ENCODE measurements at places on chromosomes 12 and 14.
A peak's percentile ranks its signal among the peaks of the same experiment; 100 is the strongest.

- no peak for DNase-seq
Observed at GRCh38 chr12:32431025-32431424, 31.7 kb downstream of the FGD4 start.

GRCh38 chr14:24888532-24888931, 161.4 kb downstream of the STXBP6 start:
- DNase-seq: peak; percentile 4

GRCh38 chr12:90515199-90516175, 439.5 kb downstream of the CCER1 start:
- peak; percentile 58 for DNase-seq

DNA sequence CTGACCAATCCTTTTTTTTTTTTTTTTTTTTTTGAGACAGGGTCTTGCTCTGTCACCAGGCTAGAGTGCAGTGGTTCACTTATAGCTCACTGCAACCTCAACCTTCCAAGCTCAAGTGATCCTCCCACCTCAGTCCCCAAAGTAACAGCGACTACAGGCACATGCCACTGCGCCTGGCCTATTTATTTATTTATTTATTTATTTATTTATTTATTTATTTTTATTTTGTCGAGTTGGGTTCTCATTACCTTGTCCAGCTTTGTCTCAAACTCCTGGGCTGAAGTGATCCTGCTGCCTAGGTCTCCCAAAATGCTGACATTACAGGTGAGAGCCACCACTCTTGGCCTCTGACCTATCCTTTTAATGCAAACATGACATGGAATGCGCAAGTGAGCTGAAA, 124.4 kb downstream of the GXYLT1 start:
- DNase-seq: no peak

DNA sequence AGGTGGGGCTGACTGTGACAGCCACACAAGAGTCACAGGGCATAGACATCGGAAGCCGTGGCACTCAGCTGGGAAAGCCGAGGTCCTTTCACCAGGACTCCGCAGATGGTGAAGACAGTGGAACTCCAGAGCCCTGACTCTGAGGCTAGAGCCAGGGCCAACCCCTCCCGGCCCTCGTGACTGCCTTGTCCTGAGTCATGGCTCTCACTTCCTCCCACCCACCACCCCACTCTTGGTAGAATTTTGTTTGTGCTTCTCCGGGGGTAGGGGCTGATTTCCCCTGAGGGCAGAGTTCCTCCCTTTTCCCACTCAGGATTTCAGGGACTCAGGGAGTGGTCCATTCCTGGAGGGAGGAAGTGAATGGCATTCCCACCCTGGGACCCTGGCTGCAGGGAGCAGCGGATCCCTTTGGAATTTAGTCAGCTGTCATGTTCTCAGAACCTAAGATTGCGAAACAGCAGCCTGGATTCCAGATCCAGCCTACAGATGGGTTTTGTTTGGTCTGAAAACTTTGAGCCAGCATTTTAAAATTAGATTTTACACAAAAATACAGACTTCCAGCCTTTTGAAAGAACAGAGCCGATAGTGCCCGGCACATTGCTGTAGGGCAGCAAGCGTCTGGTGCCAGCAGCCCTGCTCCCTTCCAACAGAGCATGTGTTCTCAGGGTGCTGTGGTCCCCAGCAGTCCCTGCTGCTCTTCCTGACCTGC, 50.7 kb downstream of the TPCN1 start:
- peak; percentile 80 for DNase-seq

DNA sequence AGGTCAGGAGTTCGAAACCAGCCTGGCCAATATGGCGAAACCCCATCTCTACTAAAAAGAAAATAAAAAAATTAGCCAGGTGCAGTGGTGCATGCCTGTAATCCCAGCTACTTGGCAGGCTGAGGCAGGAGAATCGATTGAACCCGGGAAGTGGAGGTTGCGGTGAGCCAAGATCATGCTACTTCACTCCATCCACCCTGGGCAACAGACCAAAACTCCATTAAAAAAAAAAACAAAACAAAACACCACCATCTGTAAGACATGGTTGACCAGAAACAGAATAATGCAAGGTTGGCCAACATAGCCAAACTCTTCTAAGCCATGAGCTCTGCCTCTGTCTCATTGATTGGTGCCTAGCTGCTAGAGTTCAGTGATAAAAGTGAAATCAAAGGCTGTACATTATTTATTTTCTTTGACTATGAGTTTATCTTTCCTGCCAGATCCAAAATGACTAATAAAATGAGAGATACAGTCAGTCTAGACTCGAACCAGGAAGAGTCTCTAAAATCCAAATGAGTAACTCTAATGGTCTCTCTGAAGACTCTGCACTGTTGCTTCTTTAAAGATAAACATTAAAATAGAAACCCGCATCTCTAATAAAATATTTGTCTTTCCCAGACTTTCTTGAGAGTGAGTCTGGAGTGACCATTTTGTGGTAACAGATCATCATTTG, 404.7 kb downstream of the DAD1 start:
- DNase-seq: no peak

GRCh38 chr12:51908876-51909592, 1.7 kb downstream of the ACVRL1 start:
- DNase-seq: no peak

DNA sequence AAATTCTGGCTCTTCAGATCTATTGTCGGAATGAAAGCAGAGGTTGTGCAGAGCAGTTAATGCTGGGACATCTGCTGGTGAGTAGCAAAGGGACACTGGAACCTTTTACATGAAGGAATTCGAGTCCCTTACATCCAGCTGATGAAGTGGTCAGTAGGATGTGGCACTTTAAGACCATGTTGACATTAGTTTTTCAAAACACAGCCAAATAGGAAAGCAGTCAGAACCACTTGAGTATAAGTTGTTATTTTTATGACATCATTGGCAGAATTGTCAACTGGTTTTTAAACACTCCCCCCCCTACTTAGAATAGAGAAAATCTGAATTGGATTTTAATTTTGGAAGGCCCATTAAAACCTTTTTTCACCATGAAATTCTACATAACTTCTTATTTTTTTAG, 46.8 kb upstream of the AMN start:
- DNase-seq: no peak

GRCh38 chr12:113135178-113136127, at the start of gene RASAL1:
RASAL1 (minus strand) TSS chr12:113135761; CDS start chr12:113135462, 299 bp downstream.
- no peak for DNase-seq

DNA sequence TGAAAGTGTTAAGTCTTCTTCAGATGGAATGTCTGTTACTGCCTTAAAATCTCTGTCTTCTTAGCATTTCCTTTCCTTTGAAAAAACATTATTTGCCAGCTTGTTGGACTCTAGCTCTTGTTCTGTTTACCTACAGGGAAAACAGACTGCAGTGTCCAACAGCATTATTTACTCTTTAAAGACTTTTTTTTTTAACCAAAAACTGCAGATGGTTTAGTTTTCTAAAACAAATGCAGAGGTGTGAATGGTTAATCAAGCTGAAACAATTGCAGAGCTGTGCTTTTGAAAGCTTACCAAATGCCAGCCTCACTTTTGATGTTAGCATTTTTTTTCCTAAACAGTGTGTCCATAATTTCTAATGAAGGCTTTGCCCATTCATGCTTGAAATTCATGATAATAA, 323.3 kb downstream of the TMEM117 start:
- no peak for DNase-seq

DNA sequence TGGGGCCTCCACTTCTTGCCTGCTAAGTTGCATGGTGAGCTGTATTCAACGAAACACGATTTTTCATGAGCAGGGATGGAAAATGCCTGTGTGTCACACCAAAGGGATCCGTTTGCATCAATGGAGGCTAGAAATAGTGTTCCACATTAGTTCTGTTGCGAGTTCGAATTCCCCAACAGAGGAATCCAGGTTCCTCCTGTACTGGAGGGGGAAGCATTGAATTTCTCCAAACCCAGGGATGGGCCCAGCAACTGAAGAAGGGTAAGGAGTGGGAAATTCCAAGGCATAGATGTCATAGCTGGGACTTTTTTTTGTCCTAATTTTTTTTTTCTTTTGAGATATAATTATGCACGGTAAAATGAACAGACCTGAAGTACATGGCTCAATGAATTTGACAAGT, 336.2 kb downstream of the DPF3 start:
- DNase-seq: no peak

DNA sequence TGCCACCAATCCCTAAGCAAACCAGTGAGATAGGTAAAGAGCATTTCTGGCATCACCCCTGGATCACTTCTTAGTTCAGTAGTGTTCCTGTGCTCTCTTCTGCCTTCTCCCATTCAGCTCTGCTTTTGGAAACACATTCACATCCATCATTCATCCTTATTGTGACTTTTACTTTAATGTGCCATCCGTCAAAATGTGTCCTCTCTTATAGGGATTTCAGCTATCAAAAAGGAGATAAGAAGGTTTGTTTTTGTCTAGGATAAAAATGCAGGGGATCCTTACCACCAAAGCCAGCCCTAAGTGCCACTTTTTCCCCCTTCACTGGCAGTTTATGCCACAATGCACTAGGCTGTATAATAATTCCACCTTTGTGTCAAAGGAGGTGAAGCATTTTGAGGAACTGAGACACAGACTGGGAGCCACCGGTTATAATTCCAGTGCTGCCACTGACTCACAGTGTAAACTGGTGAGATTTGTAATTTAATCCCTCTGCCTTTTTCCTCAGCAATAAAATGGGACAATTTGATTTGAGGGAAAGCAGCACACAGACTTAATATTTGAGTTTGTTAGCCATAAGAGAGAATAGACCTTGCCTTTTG, 158.6 kb downstream of the PAX9 start:
- DNase-seq: no peak

DNA sequence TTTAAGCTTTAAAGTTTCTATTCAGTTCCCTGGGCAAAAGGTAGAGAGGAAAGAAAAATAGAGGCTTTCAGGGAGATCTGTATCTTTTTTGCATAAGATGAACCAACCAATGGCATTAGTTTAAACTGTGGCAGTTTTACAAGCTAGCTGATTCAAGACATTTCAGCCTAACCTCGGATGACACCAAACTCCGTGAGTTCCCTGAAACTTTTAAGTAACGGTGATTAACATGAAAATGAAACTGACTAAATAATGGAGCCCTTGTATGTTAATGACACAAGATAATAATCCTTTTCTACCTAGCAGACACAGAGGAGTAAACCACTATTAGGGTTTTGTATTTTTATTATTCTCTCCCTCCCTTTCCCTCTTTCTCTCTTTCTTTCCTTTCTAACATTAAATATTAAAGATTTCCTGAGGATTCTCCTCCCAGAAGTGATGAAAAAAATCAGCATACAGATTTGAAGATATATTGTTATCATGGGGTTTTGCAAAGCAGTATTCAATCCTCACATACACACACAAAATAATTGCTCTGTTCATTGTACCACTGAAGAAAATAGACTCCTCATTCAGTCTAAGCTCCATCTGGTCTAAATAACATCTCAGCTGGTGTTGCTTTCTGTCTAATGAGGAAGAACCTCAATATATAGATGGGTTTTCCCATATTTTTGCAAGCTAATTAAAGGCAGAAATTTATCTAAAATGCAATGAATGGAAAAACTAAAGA, 483.8 kb downstream of the NOVA1 start:
- no peak for DNase-seq

DNA sequence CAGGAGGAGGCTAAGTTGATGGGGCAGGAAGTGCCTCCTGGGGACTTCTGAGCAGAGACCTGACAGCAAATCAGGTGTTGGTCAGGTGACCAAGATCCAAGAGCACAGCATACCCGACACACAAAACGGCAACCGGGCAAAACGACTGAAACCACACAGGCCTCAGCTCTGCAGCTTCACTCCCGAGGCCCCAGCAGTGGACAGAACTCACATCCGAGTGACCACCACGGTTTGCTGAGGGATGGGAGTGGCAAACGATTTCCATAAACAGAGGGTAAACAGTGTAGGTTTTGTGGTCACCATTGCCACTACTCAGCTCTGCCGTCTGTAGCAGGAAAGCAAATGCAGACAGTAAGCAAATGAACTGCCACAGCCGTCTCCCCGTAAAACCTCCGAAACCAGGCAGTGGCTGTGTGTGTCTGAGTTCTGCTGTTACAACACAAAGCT, 14.4 kb downstream of the CHFR start:
- no peak for DNase-seq

GRCh38 chr14:77663293-77663692, 44.5 kb downstream of the ALKBH1 start:
- peak; percentile 14 for DNase-seq

DNA sequence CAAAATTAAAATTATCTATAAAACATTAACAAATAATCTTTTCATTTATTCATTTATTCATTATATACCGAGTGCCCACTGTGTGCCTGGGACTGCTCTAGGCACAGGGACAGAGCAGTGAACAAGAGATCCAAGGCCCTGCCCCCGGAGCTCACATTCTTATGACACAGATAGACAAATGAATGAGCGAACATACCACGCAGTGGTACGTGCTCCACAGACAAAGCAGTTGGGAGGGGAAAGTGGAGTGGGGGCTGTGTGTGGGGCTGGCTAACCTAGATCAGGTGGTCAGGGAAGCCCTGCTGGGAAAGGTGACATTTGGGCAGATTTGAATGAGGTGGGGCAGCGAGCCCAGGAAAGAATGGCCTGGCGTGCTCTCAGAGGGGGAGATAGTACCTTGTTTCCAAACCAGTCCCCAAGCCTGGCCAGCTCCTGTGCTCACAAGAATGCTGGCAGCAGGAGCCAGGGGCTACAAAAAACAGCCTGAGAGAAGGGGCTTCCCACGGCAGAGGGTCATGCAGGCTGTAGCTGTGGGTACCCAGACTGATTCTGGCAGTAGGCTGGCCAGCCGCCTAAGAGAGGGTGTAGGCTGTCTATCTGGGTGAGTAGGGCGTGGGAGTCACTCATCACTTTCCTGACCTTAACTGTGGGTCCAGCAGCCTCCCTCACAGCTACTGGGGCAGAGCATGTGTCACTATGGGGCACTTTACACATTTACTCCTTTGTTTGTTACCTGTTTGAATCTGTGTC, 57.8 kb upstream of the ACTN1 start:
- no peak for DNase-seq

DNA sequence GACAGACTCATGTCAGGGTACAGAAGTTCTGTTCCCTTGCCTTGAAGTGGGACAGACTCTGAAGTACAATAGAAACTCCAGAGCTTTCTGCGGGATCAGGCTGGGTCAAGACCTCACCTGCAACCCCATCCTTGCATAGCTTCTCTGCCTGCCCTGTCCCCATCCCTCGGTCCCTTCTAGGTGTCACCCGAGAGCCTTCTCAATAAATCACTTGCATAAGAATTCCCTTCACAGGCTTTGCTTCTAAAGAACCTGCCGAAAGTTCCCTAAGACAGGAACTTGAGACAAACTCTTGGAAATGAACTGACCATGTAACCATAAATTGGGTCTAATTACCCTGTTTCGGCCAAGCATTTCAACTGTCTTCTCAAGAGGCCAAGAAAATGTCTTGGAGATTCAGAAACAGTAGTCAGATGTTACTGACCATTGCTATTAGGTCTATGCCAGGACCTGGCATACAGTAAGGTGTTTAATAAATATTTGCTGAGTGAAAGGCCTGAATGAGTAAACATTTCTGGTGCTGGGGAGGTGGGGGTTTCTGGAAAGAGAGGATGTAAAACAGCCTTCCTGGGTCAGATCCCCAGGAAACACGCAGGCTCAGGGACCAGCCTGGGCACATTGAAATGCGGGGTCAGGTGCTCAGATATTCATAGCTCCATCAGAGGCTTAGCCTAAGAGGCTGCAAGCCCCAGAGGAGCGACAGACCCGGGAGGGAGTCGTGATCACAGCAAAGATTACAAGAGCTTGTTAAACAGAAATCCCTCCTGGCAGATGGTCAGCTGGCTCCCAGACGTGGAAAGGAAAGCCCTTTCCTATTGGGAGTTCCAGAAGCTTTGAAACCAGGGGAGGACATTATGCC, 226.2 kb upstream of the LHX5 start:
- DNase-seq: no peak

Data from MV-4-11 (cell line).